A549 treated with CpdA at 1 μM for 4 hours (cell line): ENCODE measurements at places on chromosomes 3 and 15. TPM values are rescaled to one million over a fixed set of nuclear protein-coding genes. Genes with fewer than 3 reads are reported as not detected.

TMCO5A gene
- not detected in 5 replicates for total RNA-seq

HHLA2 gene
- 0.03 to 0.12 TPM in 2 of 5 replicates, not detected in the others for total RNA-seq

CPNE9 gene
- 0.13 to 0.41 TPM (median 0.23 TPM) in 4 of 5 replicates, not detected in the other for total RNA-seq

CERS3 gene
- total RNA-seq: not detected in 5 replicates

TMA7 gene
- total RNA-seq: 260 to 415 TPM (median 305 TPM) in 5 replicates

SETD5 gene
- total RNA-seq: 43.2 to 59.0 TPM (median 50.5 TPM) in 5 replicates

GRK7 gene
- total RNA-seq: 0.02 to 0.06 TPM (median 0.03 TPM) in 3 of 5 replicates, not detected in the others

BCL2A1 gene
- total RNA-seq: 16.8 to 25.4 TPM (median 19.7 TPM) in 5 replicates

LTF gene
- 0.07 TPM in 1 of 5 replicates, not detected in the others for total RNA-seq

C3orf52 gene
- 11.5 to 16.0 TPM (median 13.8 TPM) in 5 replicates for total RNA-seq

SMCO1 gene
- not detected in 5 replicates for total RNA-seq

MAPKAPK3 gene
- total RNA-seq: 21.9 to 27.4 TPM (median 24.5 TPM) in 5 replicates

KBTBD13 gene
- not detected in 5 replicates for total RNA-seq

GNAT1 gene
- total RNA-seq: 0.02 TPM in 1 of 5 replicates, not detected in the others

TXNRD3 gene
- 5.0 to 8.7 TPM (median 6.9 TPM) in 5 replicates for total RNA-seq

A4GNT gene
- not detected in 5 replicates for total RNA-seq

TMEM212 gene
- total RNA-seq: not detected in 5 replicates

MYL3 gene
- 0.18 TPM in 1 of 5 replicates, not detected in the others for total RNA-seq

IL17RE gene
- 0.87 to 1.3 TPM (median 1.0 TPM) in 5 replicates for total RNA-seq

GATA2 gene
- total RNA-seq: 4.1 to 5.5 TPM (median 5.5 TPM) in 5 replicates

CCDC54 gene
- total RNA-seq: not detected in 5 replicates

PRTG gene
- 8.2 to 11.0 TPM (median 10.2 TPM) in 5 replicates for total RNA-seq

C3orf85 gene
- total RNA-seq: not detected in 5 replicates

PRR20G gene
- 0.05 to 0.21 TPM (median 0.13 TPM) in 4 of 5 replicates, not detected in the other for total RNA-seq

TTLL13 gene
- 0.22 to 1.1 TPM (median 0.47 TPM) in 5 replicates for total RNA-seq

OR5H2 gene
- total RNA-seq: not detected in 5 replicates

TMEM41A gene
- 18.3 to 24.0 TPM (median 21.3 TPM) in 5 replicates for total RNA-seq

VILL gene
- 0.07 to 1.0 TPM (median 0.22 TPM) in 4 of 5 replicates, not detected in the other for total RNA-seq

LDHAL6B gene
- not detected in 5 replicates for total RNA-seq

SH2D7 gene
- not detected in 5 replicates for total RNA-seq

GPR87 gene
- total RNA-seq: 0.86 to 1.3 TPM (median 1.1 TPM) in 5 replicates

PRKCD gene
- 16.7 to 21.2 TPM (median 20.4 TPM) in 5 replicates for total RNA-seq

MUC13 gene
- 6.9 to 9.4 TPM (median 7.7 TPM) in 5 replicates for total RNA-seq

GCNT3 gene
- 149 to 187 TPM (median 170 TPM) in 5 replicates for total RNA-seq

MRPL3 gene
- total RNA-seq: 90.3 to 109 TPM (median 95.0 TPM) in 5 replicates

DUT gene
- 84.9 to 112 TPM (median 110 TPM) in 5 replicates for total RNA-seq

MRPL46 gene
- 55.7 to 68.9 TPM (median 62.7 TPM) in 5 replicates for total RNA-seq

NTRK3 gene
- total RNA-seq: 16.1 to 24.1 TPM (median 22.2 TPM) in 5 replicates
